Stimulated activated CD8-positive, alpha-beta memory T cell treated with anti-CD3 and anti-CD28 coated beads, Interleukin-7, amount 100 ng/mL, for 1 hour (primary cell): ENCODE measurements at places on chromosomes 2 and 18.

DNA sequence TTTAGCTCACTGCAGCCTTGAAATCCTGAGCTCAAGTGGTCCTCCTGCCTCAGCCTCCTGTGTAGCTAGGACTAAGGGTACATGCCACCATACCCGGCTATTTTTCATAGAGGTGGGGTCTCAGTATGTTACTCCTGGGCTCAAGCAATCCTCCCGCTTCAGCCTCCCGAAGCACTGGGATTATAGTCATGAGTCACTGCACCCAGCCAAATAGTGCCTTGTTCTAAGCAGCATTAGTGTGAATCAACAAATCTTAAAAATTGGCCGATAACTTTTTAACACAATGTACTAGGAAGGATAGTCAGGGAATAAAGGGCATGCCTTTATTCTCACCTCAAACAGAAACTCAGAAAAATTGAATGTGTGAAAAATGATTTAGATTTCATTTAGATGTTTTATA lies 51.6 kb downstream of the XRCC5 start:
- no peak for DNase-seq

- DNase-seq: no peak
These were observed 72.3 kb downstream of the MCFD2 start for GRCh38 chr2:46843316-46843715.

DNA sequence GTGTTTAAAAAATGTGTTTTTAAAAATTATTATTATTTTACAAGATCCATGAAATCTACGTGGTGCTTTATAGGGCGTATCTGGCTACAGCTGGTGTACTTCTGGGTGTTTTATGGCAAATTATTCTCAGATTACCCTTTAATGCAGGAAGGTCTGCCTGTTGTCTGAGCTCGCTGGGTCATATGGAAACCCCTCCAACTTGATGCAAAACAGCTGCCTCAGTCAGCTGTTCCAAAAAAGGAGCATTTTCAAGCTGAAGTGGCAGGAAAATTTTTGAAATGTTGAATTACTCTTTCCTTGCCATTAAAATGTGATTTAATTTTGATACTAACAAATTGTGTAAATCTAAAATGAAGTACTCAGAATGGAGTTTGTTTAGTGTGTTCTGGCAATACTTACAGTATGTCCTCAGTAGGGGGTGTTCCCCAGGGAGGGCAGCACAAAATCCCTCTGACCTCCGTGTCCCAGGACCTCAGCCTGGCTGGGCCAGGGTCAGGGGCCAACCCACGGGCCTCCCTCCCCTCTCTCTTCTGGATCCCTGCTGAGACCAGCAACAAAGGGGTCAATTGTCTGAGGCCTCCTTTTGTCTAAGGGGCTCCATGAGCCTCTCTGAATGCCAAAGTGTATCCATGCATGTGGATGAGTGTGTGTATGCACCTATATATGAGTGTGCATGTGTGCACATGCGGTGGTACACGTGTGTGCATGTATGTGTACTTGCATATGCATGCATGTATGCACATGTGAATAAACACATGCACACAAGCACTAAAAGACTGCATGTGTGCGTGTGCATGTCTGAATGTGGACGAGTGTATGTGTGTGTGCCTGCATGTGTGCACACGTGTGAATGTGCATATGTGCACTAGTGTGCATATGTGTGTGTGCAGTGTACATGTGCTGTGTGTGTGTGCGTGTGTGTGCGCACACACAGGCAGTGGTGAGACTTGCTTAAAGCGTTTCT lies 105.4 kb downstream of the ACOXL start:
- no peak for DNase-seq

DNA sequence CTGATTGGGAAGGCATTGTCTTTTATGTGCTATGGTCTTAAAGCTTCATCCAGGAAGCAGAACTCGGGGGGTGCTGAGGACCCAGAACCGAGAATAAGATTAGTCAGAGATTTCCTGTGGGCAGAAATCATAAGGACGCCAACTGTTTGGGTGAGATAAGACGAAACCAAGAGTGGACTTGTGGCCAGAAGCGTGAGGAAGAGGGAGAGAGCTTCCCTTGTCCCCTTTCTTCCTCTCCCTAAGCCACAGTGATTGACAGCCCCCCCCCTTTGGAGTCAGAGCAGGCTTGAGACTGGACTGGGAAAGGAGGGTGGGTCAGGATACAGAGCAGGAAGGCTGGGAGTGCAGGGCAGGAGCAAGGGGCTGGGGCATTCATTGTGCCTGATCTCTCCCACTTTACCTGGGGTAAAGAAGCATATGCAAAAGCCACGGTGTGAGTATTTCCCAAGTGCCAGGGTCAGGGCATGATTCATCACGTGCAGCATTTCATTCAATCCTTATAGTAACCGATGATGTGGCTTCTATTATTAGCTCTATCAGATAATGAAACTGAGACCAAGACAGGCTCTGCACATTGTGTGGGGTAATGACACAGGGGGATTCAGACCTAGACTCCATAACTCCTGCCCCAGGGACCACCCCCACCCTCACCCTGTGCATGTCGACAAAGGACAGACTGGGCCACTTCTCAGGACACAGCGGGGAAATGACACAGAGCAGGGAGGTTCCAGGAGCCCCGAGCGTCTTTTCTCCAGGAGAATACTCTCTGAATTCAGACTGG lies 3.0 kb upstream of the IL1RN start:
- DNase-seq: no peak

GRCh38 chr2:44237221-44237620 lies 38.1 kb upstream of the SLC3A1 start:
- no peak for DNase-seq

- DNase-seq: no peak
These were observed 10.2 kb downstream of the C18orf32 start for GRCh38 chr18:49476664-49477411.

- DNase-seq: no peak
These were observed 143.7 kb downstream of the NAPG start for GRCh38 chr18:10669441-10670100.
